ENCODE measurements at places on chromosomes 11 and 22.
A peak's percentile ranks its signal among the peaks of the same experiment; 100 is the strongest.

GRCh38 chr11:107249054-107249453 lies 208.6 kb downstream of the CWF19L2 start:
- DNase-seq, result no peak

- no peak for DNase-seq
Observed at GRCh38 chr11:17611049-17611448, 64.0 kb downstream of the OTOG start.

DNA sequence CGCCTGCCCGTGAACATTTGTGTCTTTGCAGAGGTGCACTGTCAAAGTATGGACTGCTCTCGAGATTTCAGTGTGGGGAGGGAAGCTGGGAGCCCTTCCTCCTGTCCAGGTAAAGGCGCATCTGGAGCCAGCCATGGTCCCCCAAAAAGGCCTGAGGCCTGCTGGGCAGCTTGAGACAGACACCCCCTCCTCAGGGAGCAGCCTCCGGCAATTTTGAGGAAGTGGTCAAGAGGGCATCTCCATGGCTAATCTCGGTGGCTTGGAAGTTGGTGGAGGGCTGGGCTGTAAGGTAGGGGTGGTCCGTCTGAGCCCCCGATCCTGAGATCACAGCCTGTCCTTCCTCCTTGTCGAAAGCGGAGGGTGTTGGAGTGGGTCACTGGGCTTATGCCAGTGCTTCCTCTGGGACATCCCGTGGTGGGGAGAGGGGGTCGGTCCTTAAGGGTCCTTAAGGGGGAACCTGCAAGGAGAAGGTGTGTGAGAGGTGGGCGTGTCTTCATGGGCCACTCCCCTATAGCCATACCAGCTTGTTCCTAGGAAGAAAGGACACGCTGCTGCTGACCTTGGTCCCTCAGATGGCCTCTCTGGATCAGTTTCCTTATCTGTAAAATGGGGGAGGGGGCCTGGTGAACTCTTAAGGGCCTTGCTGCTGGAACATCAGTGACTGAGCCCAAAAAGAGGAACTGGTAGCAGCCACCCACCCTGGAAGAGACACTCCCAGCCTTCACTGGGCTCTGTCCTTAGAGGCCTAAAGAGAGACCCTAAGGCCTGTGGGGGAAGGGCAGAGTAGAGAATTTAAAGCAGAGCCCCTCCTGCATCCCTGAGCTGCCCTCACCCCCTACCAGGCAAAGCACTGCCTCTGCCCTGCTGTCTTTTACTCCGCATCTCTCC lies 2.6 kb downstream of the KCNC1 start:
- no peak for DNase-seq

DNA sequence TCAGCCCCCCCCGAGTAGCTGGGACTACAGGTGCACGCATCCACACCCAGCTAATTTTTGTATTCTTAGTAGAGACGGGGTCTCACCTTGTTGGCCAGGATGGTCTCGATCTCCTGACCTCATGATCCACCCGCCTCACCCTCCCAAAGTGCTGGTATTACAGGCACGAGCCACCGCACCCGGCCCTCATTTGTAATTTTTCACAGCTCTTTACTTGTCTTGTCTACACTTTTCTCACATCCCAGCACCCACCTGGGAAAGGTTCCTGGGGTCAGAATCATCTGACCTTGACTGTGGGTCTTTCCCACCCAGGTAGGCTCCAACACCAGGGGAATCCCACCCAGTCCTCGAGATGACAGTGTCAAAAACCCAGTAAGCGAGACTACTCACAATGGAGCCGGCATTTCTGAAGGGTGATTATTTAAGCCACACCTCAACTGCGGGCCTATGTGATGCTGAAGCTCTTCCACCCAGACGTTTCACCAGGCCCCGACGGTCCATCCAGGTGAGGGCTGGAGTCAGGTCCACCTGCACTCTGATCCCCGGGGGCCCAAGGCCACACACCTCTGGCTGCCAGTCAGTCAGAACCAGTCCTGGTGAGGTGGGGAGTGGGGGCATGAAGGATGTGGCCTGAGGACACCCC lies 23.4 kb downstream of the CELSR1 start:
- DNase-seq, result no peak

DNA sequence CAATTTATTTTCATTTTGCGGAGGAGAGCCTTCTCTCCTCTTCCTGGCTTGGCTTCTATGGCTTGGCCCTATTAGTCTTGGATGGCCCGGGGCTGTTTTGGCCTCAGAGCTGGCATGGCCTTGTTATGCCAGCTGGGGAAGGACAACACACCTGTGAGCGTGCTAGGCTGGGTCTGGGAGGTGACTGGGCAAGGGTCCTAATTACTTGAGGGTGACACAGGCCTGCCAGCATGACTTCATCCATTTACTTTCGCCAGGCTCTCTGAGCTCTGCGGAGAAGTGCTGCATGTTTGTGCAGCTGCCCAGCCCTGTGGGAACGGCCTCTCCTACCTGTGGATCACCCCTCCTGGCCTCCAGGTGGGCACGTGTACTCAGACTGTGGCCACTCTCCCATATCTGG lies 153.6 kb downstream of the SNX19 start:
- DNase-seq, result no peak

GRCh38 chr11:112792070-112792469 lies 169.2 kb upstream of the NCAM1 start:
- DNase-seq, result no peak

DNA sequence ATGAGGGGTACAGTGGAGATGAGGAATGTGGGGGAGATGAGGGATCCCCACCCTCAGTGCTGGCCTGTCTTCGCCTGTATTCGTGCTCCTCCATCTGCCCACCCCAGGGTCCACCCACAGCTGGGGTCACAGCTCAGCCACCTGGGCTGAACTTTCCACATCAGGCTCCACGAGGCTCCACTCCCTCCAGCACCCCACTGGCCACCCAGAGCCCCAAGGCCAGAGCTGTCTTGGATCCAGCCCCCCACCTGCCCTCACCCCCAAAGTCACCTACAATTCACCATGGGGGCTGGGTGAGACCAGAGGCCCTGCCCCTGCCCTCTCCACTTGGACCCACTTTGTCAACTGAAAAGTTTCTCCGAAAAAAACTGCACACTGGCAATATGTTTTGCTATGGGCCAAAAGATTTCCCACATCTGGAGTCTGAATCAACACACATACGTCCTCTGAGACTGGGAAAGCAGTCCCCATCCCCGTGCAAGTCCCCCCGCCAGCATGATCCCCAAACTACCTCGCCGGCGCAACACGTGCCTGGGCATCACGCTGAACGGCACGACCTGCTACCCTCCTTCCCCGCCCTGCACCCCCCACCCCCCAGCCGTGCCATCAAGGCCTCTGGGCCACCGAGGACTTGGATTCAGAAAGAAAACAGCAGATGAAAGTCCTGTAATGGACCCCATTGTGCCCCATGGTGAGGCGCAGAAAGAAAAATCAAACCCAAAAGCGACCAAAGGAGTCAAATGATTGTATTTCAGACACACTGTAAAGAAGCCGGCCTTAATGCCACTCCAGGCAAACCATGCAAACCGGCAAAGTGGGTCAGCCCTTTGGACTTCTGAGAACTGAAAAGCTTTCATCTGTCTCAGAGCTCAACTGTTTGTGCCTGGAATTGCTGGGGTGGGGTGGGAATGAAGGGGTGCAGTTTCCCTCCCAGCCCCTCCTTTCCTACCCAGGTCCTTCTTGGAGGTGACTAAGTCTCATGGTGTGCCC lies 16.5 kb upstream of the GAL start:
- DNase-seq, result no peak

GRCh38 chr11:65445604-65446445 lies 23.2 kb downstream of the NEAT1 start:
- DNase-seq, result no peak

DNA sequence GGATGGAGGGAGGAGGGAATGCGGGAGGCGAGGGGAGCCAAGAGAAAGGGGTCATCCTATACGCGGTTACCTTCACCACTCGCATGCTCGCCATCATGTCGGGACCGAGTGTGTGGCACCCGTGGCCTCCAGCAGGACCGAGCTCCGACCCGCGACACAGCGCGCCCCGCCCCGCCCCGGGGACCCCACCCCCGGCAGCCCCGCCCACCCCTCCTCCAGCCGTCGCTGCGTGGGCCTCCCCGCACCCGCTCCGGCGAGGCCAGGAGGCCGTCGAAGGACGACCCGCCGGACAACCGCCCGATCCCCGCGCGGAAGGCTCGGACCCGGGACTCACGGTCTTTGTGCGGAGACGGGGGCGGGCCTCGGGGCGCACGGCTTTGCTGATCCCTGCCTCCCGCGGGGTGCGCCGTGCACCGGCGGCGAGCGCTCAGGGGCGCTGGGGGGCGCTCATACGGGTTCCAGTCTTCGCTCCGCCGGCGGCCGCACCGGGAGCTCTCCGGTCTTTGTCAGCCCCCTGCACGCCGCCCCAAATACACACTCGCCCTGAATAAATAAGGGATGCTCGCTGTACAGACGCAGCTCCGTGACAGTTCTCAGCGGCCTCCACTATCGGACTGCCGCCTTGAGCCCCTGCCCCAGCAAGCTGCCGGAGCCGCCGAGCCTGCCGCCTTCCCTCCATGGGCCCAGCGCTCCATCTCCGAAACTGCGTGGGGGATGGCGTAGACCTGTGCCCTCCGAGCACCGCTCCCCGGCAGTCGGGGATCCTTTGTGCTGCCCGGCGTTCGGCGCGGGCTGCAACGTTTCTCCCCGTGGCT lies at the start of gene UBE2L6:
Gene UBE2L6, minus strand, starts transcription at position 158 of the 815 bp plus-strand sequence. Its CDS starts 61 bp downstream, at position 97.
- DNase-seq, result peak; percentile 60

DNA sequence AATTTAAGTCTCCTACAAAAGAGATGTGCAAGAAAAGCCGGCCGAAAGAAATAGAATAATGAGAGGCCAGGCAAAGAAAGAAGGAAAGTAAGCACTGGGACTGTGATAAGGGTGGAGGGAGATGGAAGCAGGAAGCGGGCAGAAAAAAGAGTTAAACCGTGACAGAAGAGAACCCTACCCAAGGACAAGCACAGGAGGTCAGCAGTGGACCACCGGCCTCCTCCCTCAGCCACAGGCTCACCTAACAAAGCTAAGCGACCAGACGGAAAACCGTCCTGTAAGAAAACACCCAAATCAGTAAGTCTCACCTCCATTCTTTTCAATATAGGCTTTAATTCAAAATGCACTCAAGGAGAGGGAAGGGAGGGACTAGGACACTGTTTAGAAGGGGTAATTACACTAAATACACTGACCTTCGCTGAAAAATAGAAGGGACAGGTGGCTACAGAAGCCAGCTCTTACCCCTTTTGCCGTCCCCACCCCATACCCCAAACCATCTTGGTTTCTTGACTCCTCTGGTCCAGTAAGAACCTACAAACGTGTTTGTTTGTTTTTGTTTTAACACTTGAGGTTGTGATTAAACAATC lies 1.9 kb downstream of the FAM181B start:
- no peak for DNase-seq

- DNase-seq, result no peak
Observed at GRCh38 chr11:134654161-134654915, 242.3 kb upstream of the B3GAT1 start.

DNA sequence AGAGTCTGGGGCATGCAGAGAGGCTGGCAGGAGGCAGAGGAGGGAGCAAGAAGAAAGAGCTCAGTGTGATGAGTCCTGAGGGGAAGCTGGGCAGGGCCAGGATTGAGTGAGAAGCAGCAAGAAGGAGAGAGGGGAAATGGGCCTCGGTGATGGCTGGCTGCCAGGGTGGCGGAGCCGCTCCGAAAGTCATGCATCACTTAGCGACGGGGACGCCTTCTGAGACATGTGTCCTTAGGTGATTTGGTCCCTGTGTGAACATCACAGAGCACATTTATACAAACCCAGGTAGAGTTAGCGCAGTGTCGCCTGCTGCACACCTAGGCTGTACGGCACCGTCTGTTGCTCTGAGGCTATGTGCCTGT lies 15.1 kb downstream of the TBC1D22A start:
- DNase-seq, result no peak

GRCh38 chr11:1479678-1480118 lies 6.9 kb downstream of the MOB2 start:
- no peak for DNase-seq

DNA sequence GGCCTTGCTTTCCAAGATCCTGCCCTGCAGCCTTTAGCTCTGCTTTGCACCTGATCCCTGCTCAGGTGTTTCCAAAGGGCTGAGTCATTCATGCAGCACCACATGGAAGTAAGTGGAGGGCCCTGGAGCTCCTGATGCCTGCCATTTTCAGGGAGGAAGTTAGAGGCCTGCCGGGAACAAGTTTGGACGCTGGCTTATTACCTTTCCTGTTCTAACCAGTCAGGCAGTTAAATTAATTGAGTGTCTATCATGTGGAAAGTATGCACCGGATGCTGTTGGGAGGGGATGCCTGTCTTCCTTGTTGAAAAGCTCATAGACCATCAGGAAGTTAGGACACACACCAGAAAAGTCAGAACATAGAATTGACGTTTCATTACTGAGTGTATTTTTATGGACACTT lies 73.7 kb upstream of the PLET1 start:
- DNase-seq, result no peak

GRCh38 chr11:14789879-14790484 lies 102.0 kb downstream of the CYP2R1 start:
- no peak for DNase-seq

- no peak for DNase-seq
Observed at GRCh38 chr11:129544691-129545090, 169.0 kb downstream of the BARX2 start.

GRCh38 chr11:72553706-72554105 lies 119.4 kb upstream of the CLPB start:
- DNase-seq, result peak; percentile 49

GRCh38 chr11:65958774-65959420 lies 2.6 kb upstream of the SART1 start:
- no peak for DNase-seq

DNA sequence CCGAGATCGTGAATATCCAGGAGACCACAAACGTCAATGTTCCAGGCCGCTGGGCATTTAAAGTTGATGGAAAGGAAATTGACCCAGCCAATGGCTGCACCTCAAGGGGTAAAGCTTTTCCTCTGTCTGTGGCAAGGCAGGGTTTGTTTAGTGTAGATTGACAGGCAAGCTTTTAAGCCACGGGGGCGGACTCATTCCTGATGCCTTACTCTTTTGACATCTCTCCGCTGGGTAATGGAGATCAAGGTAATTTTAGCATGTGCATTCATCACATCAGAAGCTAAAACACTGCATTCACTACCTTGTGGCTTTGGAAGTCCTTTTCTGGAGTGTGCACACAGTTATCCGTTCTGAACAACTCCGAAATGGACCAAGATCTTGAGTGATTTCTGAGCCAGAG lies 12.6 kb downstream of the TECTA start:
- no peak for DNase-seq

DNA sequence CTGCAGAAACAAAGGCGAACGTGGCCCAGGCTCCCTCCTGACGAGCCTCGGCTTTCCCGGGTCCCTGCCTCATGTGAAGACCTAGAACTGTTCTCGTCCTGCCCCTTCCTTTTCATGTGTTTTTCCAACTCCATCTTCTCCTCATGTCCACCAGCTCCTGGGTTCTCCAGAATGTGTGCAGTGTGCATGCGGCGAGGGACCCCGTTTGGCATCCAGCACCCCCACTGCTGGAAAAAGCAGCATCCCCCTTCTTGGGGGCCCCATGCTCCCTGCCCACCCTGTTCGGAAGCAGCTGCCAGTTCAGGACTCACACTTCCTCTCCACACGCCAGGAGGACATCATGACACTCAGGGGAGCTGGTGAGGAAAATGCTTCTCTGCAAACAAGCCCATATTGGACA lies 313.5 kb downstream of the BRD1 start:
- DNase-seq, result no peak

DNA sequence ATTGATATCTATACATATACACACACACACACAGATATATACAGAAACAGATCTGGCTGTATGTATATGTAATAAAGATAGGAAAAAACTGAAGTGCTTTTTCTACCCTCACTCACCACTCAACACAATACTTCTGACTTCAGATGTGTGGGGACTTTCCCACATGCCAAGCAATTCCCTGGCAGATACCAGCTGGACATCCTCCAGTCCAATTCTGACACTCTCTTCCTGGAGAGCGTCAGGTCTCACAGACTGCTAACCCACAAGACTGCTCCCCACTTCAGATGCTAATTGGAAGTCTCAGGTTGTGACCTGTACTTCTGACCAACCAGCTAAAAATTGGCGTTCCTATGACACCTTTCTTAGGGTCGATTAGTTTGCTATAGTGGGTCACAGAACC lies 140.6 kb downstream of the ATG16L2 start:
- no peak for DNase-seq

Data from immature natural killer cell (primary cell).